Activated T-cell treated with anti-CD3 and anti-CD28 coated beads for 48 hours (primary cell): ENCODE measurements at places on chromosomes 6 and 20.

DNA sequence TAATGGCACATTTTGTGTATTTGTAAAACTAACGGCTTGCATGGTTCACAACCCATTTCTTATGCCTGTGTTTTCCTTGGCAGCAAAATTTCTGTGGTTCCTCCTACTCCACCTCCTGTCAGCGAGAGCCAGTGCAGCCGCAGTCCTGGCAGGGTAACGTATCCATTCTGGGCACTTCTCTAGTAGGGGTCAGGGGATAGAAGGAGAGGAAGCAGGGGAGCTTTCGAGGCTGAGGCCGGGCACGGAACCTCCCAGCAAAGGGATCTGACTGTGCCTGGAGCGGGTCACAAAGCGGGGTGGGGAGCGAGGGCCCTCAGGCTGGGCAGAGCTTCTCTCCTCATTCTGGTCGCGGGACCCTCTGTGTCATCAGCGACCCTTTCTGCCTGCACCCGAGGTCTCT is 58.4 kb downstream of the SYTL3 start:
- DNase-seq, result no peak

- no peak for DNase-seq
These were observed 16.2 kb upstream of the BLCAP start for GRCh38 chr20:37543828-37544227.

DNA sequence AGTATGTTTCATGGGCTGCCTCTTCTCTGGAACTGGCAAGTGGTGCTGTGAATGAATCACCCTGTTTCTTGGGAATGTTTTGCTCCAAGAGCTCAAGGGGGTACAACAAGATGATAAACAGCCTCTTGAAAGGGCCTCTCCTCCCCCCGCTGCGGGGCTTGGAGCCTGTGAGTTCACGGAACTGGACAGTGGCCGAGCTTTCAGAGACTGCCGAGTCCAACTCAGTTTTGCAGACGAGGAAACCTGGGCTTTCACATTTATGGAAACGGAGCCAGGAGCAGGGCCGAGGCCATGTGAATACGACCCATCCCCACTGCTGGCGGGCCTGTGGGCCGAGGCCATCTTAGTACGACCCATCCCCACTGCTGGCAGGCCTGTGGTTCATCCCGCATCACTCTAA is 18.2 kb upstream of the SRC start:
- no peak for DNase-seq

- DNase-seq, result no peak
These were observed 47.2 kb downstream of the TRERF1 start for GRCh38 chr6:42404484-42404883.

DNA sequence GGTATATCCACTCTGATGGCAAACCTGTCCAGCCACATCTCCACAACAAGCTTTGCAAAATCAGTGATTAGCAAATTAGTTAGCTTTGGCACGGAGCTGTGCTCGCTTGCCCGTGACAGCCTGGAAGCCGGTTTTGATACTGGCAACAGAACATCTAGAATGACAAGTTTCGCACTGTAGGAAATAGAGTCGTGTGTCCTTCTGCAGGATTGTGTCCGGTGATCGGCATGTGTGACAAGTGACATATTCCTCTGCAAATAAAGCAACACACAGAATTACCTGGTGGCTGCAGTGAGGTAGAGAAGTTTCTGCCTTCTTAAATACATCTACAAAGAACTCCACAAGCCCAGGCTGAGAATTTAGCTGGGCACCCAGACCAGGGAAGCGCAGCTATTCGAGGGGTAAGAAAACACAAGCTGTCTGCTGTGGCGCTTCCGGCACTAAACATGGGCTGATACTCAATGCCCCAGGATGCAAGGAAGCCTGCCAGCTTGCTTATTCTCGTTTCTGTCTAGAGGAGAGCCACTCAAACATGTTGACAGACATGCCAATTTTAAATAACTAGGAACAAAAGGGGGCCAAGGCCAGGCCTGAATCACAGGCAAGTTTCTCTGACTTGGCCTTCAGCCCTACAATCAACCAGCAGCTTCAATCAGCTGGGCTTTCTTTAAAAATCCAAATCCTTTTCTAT is 22.2 kb downstream of the EIF2S2 start:
- no peak for DNase-seq

- DNase-seq, result no peak
These were observed 5.9 kb downstream of the TMEM239 start for GRCh38 chr20:2822073-2822472.

- DNase-seq, result no peak
These were observed 136.0 kb upstream of the FOXQ1 start for GRCh38 chr6:1175877-1176276.

DNA sequence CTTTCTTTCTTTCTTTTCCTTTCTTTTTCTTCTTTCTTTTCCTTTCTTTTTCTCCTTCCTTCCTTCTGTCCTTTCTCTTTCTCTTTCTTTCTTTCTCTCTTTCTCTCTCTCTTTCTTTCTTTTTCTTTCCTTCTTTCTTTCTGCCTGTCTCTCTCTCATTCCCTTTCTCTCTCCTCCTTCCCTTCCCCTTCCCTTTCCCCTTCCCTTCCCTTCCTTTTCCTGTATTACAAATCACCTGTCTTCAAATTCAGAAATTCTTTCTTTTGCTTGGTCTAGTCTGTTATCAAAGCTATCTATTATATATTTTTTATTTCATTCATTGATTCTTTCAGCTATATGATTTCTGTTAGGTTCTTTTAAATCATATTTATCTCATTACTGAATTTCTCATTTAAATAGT is 315.2 kb upstream of the NOX3 start:
- no peak for DNase-seq

- DNase-seq, result no peak
These were observed 38.1 kb downstream of the SMAP1 start for GRCh38 chr6:70705772-70706171.

DNA sequence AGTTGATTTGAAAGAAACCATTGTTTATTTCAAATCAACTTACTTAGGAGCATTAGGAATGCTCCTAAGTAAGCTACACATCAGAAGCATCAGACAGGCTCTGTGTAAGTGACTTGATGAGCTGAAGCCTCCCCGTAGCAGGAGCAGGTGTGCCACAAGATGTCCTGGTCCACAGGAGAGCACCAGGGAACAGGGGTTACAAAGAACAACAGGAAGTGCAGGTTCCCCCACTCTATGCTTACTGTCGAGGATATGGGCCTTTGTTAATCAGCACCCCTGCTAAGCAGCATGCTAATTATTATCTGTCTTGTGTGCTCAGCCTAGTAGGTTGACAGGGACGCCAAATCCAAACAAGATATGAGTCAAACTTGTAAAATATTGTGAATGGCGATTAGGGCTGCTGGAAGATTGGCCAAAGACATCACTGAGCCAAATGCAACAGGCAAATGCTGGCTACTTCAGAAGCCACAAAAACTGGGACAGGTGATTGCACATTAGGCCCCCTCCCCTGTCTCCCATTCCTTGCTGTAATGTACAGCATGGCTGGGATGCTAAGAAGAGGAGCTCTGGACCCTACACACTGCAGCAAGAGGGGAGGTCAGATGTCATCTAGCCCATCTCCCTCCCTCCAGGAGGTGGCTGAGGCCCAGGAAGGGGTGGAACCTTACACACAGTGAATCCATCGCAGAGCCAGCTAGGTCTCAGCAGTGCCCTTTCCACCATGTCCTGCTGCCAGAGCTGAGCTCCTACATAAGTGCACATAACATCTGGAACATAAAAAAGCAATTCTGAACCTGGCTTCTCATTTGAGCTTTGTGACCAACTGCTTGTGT is 939 bp downstream of the TGM3 start:
- DNase-seq, result no peak

- no peak for DNase-seq
These were observed 6.8 kb downstream of the DUSP15 start for GRCh38 chr20:31863296-31864085.

DNA sequence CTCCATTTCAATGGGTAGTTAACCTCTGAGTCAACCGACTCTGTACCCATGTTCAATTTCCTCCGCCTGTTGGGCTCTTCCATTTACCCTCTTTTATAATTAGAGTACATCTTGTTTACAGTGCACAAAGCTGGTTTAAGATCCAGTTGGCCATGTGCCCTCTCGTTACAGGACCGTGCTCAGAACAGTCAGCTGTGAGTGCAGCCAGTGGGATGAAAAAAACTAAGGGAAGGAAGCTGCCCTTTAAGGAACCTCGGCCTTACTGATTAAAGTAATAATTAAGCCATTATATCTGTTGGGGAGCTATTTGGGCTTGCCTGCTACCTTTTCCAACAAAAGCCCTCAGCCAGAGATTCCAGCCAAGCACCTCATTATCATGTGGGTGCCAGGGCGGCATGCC is 68.8 kb downstream of the TMEM170B start:
- no peak for DNase-seq

GRCh38 chr20:47359530-47360296 is 3.2 kb upstream of the ZMYND8 start:
- DNase-seq, result no peak

DNA sequence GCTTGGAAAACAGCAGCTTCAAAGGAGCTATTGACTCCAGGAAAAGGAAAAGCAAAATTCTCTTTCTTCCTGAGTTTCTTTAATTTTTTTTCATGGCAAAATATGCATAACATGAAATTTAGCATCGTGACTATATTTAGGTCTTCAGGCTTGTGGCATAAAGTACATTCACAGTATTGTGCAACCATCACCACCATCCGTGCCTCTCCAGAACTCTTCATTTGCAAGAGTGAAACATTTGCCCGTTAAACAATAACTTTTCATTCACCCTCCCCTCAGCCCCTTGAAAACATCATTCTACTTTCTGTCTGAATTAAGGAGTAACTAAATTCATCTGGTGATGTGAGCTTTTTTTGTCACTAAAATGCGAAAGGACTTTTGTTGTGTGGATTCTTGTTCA is 251.7 kb downstream of the PHACTR1 start:
- no peak for DNase-seq

DNA sequence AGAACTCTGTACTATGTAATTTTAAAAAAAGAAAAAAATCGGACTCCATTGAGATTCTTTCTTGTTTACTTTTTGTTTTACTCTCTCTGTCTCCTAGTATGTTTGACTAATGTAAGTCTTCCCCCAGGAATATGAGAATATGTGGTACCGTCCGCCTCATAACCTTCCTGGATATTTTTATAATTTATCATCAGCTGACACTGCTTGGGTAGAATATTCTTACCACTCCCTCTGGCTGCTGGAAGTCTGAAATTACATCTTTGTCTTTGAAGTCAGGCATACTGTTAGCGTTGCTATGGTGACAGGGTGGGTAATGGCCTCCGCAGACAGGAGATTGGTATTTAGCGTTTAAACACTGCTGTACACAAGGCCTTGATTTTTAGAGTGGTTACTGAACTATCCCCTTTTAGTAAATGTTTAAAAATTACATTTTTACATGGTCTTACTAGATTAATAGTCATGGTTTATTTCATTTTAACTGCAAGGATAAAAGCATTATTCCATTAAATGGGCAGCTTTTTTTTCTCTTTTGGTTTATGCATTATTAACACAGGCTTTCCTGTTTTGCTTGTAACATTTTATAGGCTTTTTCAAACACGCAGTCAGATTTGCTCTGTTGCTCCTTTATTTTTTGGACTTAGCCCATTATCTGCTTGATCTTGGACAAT is 176.4 kb downstream of the ARID1B start:
- no peak for DNase-seq

DNA sequence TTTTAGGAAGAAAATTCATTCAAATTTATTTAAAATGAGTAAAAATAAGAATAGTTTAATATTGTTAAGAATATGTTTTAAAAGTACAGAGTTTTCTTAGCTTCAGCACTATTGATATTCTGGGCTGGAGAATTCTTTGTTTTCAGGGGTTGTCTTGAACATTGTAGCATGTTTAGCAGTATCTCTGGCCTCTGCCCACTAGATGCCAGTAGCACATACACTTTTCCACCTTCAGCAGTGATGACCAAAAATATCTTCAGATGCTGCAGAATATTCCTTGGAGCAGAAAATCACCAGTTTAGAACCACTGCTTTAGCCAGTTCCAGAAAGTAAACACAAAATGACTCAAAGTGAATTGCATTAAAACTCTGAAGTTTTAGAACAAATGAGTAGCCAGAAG is 19.4 kb upstream of the SDHAF4 start:
- DNase-seq, result no peak

GRCh38 chr6:164227952-164228522 is 813.5 kb downstream of the QKI start:
- DNase-seq, result no peak

GRCh38 chr6:156557251-156557910 is 219.8 kb upstream of the ARID1B start:
- no peak for DNase-seq

- peak; percentile 80 for DNase-seq
These were observed at the start of gene CST7 for GRCh38 chr20:24948939-24949679. Gene CST7 (plus strand): TSS chr20:24949269. CDS start chr20:24949506, 237 bp downstream.

GRCh38 chr20:24972341-24972740 is 20.2 kb downstream of the APMAP start:
- DNase-seq, result no peak

- peak; percentile 59 for DNase-seq
These were observed 185.7 kb downstream of the BACH2 start for GRCh38 chr6:90110971-90111370.

DNA sequence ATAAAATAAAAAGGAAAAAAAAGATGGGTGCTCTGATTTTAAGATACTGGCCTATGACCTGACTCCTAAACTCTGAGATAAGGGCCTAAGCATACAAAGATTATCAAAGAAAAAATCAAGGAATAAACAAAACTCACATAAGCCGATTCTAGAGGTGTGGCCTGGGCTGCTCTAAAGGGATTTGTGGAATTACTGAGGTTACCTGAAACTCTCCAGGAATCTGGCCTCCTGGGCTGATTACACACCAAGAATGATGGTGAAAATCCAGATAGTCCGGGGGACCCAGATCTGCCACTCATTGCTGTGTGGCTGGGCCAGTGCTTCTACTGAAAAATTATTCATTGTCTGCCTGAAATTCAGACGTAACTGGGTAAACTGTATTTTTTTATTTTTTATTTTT is 122.7 kb upstream of the RNF24 start:
- DNase-seq, result no peak

DNA sequence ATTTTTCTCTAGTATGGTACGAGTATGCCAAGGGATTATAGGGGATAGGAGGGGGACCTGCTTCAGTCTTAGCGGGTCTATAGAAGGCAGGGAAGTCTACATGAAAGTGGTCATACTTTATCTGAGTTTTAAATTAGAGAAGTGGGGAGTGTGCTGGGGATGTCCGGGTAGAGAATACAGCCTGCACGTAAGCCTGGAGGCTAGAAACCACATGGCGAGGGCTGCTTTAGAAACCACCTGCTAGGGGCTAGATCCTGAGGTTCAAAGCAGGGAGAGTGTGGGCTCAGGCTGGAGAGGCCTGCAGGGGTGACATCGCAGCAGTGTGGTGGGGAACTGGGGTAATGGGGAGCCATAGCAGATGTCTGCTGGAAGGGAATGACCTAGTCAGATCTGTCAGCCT is 85.2 kb downstream of the VEGFA start:
- DNase-seq, result no peak

DNA sequence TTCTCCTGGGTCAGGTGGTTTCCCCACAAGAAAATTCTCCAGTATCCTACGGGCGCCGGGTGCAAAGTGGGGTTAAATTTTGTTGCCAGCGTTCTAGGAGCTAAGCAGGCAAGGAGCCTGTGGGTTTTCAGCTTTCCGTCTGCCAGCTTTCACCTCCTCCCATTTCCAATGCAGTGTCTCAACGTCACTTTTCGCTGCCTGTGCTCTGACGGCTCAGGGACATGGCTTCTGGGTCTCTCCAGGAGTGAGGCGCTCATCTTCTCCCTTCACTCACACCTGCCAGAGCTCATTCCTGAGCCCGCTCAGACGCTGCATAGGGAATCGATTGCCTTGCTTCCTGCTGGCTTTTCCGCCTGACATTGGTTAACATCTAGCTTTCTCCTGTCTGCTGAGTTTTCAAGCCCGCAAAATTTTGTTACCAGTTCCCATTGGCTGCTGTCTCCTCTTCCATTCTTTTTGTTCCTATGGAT is 7.3 kb upstream of the NAA20 start:
- DNase-seq, result no peak

GRCh38 chr6:4192627-4193026 is 57.3 kb upstream of the ECI2 start:
- no peak for DNase-seq
